Stimulated activated CD4-positive, alpha-beta T cell treated with anti-CD3 and anti-CD28 coated beads, Interleukin-15, amount 100 ng/mL, for 1 hour (primary cell): ENCODE measurements at places on chromosomes 4 and X.

DNA sequence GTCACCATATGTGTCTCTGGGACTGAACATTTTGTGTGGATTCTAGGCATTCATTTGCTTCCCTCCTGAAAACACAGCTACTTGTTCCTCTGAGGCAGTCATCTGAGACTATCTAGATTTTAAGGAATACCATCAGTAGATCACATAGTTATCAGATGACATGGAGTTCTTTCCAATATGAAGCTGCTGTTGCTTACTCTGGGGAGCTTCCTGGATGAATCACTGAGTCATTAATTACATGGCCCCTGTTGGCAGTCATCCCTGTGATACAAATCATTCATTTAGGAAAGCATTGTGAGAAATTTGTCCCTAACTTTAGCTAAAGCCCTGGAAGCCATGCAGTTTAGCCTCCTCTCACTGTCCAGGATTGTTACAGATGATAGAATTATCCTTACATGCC, 98.2 kb upstream of the ARSJ start:
- no peak for DNase-seq

DNA sequence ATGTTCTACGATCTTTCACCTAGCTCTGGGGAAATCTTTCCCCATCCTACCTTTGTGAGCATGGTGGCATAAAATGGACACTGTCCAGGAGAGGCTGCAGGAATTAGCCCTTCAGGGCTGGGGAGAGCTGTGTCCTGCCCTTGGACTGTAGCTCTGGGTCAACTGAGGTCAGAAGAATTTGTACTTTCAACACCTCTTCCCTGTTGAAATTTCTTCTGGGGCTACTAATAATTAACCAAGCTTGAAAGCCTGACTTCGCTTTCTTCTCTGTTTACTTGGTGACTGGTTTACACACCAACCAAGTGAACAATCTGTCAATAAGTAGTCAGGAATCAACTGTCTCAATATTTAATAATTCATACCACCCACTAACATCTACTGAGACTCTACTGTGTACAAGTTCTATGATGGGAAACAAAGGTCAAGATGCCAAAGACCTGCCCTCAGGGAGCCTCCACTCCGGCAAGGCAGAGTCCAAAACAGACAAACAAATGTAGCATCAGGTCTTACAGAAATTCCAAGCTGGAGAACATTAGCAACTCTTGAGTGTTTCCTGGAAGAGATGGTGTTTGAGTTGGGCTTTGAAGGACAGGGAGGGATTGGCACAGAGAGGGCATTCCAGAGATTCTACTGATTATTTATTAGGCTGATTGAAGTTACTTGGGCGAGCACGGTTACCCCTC, 113.1 kb downstream of the ENPP6 start:
- no peak for DNase-seq

DNA sequence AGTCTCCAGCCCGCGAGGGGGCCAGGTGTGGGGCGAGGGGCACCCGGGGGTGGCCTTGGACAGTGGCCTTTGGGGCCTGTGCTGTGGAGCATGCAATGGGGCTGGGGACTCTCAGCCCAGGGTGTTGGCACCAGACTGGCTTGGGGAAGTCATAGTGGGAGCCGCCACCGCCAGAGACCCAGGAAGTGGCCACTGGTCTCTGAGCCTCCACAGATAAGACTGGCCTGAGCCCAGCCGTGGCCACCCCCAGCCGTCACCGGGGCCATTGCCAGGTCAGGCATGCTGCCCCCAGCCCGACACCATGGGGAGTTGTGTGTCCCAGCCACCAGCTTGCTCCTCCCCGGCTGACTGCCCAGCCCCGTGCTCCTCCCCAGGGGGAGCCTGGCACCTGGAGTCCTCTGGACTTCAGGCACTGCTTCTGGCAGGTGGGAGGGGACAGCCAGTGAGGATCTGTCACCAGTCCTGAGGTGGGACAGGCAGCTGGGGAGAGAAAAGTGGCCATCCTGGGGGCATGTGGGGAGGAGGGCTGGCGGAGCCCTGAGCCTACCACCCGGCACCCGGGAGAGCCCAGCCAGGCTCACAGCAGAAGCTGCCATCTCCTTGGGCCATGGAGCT, 32.5 kb downstream of the TACC3 start:
- no peak for DNase-seq

DNA sequence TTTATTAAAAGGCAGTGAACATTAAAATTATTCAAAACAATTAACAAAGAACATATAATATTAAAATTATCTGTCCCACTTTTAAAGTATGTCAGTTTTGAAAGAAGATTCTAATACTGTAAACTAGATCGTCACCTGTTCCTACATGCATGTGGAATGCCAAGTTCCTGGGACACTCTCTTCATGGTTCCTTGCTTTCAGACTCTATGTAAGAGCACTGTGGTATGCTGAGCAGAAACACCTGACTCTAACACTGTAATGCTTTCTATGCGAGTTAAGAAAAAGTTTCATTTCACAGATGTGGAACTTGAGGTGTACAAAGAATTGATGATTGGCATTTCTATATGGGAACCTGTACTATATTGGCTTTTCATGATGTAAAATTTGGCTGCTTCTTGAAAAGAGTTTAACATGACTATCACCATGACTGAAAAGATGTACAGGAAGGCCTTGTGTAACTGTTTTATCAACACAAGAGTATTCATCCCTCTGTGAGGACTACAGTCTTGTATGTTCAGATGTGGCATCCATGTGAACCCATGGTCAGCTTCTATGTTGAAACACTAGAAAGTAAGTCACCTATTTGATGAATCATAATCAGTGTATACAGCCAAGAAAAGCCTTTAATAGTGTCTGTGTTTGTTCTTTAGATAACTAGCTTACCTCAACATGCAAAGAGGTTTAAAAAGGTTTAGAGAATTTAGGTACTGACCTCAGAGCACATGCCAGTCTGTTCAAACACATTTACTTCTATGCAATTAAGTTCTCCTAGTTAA, 354.5 kb downstream of the ARHGAP24 start:
- no peak for DNase-seq
